Putamen (tissue), 1 donor: ENCODE measurements at places on chromosomes 3 and 15.

DNA sequence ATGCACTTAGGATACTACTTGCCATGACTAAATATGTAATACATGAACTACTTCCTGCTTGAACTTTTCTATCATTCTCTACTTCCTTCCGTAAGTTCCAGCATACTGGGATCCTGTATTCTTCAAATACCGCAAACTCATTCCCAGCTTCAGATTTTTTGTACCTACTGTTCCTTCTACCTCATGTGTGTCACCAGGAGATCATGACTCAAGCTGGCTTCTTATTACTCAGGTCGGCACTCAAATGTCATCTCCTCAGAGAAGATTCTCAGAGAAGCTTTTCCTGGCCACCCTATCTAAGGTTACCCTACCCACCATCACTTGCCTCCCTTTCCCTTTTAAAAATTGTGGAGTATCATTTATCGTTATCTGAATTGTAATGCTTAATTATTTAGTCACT is 66.7 kb downstream of the RFX7 start:
- DNase-seq = no peak

DNA sequence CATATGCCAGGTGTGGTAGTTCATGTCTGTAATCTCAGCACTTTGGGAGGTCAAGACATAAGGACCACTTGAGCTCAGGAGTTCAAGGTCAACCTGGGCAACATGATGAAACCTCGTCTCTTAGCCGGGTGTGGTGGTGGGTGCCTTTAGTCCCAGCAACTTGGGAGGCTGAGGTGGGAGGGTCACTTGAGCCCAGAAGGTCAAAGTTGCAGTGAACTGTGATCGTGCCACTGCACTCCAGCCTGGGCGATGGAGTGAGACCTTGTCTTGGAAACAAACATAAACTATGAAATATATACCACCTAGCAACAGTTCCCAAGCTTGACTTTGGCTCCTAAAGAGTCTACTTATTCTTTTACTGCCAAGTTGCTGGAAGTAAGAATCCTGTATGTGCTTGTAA is 30.9 kb downstream of the UBE3A start:
- DNase-seq = no peak

DNA sequence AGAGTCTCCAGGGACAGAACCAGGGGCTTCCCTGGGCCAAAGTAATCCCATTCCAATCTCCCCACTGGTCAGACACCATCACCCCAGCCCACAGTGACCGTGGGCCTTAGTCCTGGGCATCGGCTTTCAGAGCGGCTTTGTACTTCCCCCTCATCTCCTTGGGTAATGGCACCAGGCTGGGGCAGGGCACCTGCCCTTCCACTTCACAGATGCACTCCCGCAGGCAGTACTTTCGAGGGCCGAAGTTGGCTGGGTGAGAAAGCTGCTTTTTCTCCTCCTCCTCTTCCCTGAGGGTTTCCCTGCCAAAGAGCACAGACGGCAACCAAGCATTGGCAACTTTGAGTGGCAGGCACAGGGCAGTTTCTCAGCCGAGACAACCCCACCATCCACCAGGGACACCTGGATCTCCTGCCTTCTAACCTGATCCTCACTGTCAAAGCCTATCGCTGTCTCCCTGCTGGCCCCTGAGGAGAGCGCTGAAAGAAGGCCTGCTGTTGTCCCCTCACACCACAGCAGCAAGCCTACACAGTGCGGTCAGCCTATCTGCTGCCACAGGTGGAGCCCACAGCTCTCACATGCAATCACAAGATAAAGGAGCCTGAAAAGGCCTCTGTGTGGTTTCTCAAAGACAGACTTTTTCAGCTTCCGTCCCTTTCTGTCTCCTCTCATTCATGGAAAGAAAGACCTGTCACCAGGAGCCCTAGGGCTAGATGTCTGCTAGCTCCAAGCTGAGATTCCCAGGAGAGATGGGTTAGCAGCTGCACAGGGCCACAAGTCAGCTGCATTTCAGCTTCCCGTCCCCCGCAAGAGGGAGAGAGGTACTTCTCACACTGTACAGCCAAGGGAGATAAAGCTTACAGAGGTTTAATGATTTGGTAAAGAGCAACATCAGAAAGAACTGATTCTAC is 12.5 kb downstream of the MRPS25 start:
- no peak for DNase-seq

- no peak for DNase-seq
Measured at GRCh38 chr3:41138601-41139000, 60.7 kb upstream of the CTNNB1 start.

- DNase-seq = no peak
Measured at GRCh38 chr3:157128771-157129681, 30.9 kb downstream of the CCNL1 start.

DNA sequence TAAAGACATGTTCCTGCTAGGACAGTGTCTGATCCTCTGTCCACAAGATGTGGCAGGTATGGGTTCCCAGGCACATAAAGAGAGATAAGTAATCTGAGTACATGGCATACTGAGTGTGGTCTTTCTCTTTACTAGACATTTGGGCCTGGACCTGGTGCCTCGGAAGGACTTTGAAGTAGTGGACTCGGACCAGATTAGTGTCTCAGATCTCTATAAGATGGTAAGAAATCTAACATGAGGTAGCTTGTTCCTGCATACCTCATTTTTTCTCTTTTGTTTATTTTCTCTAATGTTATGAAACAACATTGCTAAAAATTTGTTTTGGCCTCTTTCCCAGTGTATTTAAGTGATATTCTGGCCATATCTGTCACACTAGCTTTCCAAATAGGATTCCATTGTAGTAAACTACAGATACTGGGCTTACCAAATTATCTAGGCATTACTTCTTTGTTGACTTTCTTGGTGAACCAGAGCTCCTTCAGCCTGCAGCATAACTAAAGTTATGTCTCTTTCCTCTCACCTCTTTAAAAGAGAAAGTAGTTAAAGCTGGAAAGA is 309.8 kb upstream of the MANF start:
- DNase-seq = no peak

GRCh38 chr3:127296959-127297358 is 9.1 kb upstream of the PRR20G start:
- DNase-seq = no peak

GRCh38 chr3:181265750-181266333 is 276.3 kb upstream of the DNAJC19 start:
- DNase-seq = no peak

GRCh38 chr3:81684751-81685395 is 76.6 kb downstream of the GBE1 start:
- DNase-seq = no peak

DNA sequence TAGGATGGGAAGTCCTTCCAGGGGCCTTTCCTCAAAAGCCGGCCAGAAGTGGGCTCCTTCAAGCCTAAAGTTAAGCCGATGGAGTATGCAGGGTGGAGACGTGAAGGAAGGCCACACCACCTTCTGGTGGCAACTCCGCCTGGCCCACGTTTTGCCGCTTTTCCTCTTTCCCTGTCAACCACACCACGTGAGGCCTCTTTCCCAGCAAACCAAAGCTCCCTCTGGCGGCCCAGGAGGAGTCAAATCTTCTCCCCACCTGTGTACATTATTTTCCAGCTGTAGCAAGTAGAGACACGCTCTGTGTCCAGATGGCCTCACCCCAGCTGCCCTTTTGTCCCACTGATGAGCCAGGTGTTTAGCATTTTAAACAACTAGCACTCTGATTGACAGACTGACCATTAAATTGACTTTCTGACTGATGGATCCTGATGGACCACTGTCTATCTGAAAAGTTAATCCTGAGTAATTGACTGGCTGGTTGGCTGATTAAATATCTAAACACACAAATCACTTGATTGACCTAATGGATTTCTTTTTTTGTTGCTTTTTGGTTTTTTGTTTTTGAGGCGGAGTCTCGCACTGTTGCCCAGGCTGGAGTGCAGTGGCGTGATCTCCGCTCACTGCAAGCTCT is 59.6 kb upstream of the ZBTB38 start:
- DNase-seq = no peak

DNA sequence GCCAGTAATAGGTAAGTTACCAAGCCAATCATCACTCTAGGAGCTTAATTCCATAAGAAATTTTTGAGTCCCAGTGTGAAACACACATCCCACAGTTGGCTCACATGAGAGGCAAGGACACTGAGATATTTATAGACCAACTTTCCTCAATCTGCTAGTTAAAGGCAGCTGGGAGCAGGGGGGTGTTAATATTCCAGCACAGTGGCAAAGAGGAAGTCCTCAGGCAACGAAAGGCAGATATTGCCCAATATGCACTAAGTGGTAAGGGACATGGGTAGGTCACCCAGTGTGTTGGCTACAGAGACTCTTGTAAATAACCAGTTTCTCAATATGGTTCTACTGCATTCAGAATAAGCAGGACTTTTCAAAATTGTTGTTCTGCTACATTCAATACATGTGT is 61.0 kb downstream of the TOP2B start:
- DNase-seq = no peak

GRCh38 chr3:128051837-128052594 is at the start of gene SEC61A1:
Gene SEC61A1, plus strand, starts transcription at chr3:128052437. Its CDS starts 116 bp downstream, at chr3:128052553.
- DNase-seq = peak; percentile 93

DNA sequence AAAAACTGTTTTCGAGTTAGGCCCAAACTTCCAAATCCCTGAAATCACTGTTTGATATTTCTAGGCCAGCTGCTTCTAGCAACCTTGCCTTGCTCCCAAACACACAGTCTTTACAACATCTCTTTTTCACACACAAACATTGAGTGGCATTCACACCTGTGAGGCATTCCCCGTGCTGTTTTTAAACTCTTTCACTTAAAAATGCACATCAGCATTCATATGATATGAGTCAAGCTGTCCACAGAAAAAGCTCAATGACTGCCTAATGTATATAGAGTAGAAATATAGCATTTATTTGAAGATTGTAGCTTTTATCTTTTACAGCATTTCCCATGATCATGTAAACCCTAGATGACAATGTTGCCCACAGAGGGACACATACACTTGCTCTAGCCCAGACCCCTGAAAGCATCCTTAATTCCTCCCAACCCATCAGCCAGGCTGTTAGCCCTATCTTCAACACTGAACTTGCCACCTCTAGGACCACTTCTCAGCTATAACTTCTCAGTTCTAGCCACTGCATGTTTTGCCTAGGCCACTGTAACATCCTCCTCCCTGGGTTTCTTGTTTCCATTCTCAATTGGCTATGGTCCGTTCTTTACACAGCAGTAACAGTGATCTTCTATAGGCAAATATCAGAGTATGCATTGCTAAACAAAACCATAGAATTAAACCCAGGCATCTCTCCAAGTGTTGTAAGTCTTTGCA is 782.6 kb downstream of the DIPK2A start:
- no peak for DNase-seq

GRCh38 chr15:95799286-95800200 is 531.0 kb upstream of the NR2F2 start:
- DNase-seq = no peak

DNA sequence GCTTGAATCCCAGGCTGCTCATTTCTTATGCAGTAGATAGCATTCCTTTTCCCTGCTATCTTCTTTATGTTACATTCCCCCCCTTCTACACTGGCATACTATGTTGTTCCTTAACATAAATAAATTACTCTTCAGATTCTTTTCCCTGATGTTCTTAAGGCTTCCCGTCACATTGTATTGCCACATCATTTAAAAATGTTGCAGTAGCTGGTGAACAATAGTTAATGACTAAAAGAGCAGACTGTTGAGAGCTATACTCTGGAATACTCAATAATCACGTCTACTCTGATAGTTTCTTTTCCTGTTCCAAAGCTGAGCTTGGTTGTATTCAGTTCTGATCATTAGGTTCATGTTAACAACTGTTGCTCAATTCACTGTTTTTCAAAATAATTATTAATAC is 219.9 kb downstream of the CHST2 start:
- DNase-seq = no peak

DNA sequence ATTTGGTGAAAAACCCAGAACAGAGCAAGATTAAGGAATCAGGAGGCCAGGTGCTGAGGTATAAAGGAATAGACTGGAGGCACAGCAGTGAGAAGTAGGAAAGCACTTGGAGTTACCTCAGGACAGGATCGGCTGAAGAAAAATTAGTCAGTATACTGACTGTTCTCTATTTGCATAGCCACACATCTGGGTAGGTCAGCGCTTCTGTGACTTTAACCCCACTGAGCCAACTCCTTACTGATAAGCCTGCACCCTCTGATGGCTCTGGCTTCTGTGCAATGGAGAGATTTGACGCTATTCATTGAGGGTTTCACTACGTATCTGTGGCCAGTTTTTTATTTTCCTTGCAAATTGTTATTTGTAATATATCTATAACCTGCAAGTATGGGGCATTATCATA is 22.3 kb downstream of the MECOM start:
- DNase-seq = no peak

DNA sequence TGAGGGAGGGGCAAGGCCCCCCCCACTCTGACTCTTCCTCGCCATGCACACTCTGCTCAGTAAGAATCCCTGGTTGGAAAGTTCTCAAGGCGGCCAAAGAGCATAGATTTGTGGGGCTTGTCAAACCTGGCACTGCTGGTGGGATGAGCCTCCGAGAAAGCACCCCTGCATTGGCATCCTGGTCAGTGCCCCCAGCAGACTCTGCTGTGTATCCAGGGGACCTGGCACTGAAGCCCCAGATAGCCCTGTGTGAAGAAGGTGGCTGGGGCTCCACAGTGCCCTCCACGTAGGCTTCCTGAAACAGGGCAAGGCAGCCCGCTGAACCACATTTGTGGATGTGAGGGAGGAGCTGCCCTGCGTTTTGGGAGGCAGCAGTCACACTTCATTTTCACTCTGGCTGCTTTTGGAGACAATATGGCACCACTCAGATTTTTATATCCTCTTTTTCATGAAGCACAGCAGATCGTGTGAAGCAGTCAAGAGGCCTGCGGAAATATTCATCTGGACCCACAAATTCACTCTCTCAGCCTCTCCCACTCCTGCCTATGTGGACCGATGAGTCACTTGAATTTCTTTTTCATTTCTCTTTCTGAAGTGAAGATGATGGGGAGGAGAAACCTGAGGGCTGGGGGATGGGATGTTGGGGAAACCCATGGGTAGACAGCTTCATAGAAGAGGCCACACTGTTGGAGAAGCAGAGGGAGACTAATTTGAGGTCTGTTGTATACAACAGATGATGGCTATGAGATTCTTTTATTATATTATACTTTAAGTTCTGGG is 88.7 kb upstream of the BCL6 start:
- DNase-seq = no peak

GRCh38 chr15:97525809-97526208 is 434.7 kb upstream of the ARRDC4 start:
- peak; percentile 16 for DNase-seq

DNA sequence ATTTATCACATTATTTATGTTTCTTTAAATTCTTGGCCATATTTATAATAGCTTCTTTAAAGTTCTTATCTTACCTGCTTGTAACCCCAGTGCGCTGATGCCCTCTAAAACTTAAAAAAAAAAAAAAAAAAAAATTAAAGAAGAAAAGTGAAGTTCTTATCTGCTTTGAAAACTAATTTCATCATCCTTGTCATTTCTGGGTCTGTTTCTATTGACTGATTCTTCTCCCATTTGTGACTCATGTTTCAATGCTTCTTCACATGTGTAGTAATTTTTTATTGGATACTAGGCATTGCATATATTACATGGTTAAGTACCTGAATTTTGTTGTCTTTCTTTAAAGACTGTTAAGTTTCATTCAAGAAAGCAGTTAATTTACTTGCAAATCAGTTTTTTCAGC is 3.4 kb upstream of the SEC22A start:
- no peak for DNase-seq
